ENCODE measurements at places on chromosomes 7 and 10.

GRCh38 chr7:11988186-11988585, 156.2 kb upstream of the THSD7A start:
- DNase-seq, result no peak

- no peak for DNase-seq
Observed at GRCh38 chr10:106440355-106440754, 724.2 kb downstream of the SORCS1 start.

DNA sequence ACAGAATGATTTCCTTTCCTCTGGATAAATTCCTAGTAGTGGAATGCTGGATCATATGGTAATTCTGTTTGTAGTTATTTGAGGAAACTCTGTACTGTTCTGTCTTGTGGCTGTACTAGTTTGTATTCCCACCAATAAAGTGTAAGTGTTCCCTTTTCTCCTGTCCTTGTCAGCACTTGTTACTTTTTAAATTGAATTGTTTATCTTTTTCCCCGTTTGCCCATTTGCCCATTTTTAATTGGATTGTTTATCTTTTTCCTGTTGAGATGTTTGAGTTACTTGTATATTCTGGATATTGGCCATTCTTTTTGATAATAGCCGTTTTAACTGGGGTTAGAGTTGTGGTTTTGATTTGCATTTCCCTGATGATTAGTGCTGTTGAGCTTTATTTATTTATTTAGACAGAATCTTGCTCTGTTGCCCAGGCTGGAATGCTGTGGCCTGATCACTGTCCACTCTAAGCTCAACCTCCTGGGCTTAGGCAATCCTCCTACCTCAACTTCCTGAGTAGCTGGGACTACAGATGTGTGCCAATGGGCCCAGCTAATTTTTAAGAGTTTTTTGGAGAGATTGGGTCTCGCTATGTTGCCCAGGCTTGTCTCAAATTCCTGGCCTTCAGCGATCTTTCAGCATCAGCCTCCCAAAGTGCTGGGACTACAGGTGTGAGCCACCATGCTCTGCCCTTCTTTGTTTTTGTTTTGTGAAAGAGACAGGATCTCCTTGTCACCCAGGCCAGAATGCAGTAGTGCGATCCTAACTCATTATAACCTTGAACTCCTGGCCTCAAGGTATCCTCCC, 23.0 kb downstream of the BMPR1A start:
- no peak for DNase-seq

GRCh38 chr7:135320268-135320667, 86.6 kb downstream of the STRA8 start:
- DNase-seq, result no peak

DNA sequence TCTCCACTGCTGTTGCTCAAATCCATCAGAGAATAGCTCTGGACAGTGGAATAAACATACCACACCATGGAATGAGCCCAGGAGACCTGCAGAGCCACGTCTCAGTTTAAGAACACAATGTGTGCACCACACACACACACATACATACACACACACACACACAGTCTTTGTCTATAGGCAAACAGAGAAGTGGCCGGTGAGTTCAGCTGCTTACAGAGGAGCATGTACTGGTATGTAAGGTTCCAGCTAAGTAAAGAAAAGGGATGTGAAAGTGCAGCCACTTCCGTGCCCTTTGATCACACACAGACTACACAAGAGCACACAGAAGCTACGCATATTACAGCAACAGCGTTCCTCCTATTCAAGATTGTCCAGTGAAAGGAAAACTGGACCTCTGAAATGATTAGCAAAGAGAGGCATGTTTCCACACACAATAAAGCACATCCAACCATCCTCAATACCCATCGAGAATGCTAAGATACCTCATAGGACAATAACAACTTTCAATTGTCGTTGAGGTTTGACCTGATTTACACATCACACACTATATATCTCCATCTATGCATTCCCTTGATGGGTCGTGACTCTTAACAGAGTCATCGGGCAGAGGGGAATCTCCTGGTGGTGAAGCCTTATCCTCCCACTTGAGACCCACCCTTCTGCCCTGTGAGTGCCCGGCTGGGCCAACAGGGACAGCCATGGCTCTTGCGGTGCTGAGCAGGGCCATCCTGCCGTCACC, 23.6 kb downstream of the SLC35B4 start:
- no peak for DNase-seq

- no peak for DNase-seq
Observed at GRCh38 chr7:50409856-50410745, 40.0 kb downstream of the FIGNL1 start.

DNA sequence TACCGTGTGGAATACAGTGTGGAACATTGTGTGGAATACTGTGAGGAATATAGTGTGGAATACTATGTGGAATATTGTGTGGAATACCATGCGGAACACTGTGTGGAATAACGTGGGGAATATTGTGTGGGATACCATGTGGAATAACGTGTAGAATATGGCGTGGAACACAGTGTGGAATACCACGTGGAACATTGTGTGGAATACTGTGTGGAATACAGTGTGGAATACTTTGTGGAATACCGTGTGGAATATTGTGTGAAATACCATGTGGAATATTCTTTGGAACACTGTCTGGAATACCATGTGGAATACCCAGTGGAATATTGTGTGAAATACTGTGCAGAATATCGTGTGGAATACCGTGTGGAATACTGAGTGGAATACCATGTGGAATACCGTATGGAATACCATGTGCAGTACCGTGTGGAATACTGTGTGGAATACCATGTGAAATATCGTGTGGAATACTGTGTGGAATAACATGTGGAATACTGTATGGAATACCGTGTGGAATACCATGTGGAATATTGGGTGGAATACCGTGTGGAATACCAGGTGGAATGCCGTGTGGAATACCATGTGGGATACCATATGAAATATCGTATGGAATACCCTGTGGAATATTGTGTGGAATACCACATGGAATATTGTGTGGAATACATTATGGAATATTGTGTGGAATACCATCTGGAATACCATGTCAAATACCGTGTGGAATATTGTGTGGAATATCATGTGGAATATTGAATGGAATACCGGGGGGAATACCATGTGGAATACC, 133.1 kb upstream of the CHST15 start:
- no peak for DNase-seq

DNA sequence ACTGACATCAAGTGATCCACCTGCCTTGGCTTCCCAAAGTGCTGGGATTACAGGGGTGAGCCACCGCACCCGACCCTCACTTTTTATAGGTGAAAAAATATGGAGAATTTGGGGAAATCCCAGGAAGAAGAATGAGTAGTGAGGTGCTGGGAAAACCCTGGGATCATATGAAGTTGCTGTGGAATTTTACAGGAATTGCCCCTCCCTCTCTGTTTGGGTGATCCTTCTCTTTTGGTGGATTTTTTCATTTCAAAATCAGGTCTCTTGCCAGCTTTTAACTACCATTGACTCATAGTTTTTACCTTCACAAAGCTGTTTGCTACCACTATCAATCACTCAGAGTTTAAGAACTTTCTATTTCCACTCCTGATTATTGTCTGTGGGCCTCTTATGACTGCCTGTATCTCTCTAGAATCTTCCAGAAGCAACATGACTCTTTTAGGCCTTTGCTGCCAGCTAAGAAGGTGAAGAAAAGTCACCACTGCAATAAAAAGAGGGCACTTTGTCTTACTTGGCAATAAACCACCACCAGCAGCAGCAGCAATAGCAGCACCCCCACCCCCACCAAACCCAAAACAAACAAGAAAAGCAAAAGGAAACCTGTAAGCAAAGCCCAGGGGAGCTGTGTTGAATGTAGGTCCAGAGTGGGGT, 4.0 kb upstream of the GIMAP8 start:
- no peak for DNase-seq

DNA sequence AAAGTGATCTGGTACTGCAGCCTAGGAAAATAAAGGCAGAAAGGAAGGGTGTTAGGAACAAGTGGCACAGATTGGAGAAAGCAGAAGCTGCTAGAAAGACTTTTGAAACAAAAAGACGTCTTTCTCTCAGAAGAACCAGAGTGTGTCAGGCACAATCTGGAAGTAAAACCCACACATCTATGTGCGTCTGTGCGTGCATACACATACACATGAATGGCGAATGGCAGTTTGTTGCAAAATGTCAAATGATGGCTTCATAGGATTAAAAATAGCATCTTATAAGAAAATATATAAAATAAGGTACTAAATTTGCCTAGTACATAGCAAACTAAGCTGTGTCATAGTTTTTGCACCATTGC, 246.3 kb downstream of the CDK14 start:
- DNase-seq, result no peak

DNA sequence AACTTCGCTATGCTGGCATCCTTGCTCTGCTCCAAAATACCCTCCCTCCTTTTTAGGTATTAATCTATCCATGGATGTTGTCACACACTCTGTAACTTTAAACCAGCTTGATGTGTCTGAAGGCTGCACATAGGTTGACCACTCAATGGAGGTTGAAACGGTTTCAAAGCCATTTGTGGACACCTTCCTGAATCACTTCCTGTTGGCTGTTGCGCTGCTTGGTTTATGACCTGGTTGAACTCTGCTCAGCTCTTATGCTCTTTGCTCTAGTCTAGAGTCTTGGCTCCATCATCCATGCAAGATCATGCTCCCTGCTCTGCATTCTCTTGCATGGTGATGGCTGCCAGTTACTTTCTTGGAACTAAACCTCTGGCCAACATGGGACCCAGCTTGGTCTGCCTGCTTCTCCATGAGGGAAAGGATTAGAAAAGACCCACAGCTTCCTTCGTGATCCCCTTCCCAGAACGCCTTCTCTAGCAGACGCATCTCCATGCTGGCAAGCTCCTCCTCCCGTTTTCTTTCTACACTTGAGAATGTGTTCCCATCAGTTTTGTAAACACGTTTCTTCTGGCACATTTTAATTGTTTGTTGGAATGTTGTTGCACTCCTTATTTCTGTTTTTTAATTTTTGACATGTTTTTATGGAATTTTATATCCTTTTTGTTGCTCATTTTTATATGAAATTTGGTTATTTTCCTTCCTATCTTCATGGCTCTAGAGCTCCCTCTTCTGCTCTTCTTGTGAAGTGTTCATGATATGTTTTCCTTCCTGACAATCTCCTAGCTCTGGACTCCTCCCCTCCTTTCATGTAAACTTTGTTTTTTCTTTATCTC, 149.8 kb downstream of the XPNPEP1 start:
- no peak for DNase-seq

DNA sequence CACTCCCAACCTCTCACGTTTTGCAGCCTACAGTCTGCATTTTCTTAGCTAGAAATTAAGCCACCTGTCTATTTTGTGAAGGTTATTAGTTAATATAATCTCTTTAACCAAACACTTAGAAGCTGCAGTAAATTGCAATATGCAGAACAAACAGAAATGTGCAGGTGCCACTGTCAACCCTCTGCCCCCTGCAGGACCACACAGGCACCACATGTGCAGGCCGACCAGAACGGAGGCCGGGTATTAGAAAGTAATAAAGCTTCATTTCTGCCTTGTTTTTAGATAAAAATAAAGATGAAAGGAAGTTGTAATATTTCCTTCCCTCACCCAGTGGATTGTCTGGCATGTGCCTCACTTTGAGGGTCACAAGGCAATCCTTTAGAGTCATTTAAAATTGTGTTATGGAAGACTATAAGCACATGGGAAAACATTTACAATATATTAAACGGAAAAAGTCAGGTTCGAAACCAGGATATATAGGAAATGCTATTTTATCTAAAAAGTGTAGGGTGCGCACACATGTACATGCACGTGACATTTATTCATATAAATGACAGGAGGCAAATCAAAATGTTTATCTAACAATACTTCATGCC, 158.2 kb downstream of the ARHGAP12 start:
- DNase-seq, result peak; percentile 69

- no peak for DNase-seq
Observed at GRCh38 chr7:52540041-52540440, 495.4 kb upstream of the POM121L12 start.

DNA sequence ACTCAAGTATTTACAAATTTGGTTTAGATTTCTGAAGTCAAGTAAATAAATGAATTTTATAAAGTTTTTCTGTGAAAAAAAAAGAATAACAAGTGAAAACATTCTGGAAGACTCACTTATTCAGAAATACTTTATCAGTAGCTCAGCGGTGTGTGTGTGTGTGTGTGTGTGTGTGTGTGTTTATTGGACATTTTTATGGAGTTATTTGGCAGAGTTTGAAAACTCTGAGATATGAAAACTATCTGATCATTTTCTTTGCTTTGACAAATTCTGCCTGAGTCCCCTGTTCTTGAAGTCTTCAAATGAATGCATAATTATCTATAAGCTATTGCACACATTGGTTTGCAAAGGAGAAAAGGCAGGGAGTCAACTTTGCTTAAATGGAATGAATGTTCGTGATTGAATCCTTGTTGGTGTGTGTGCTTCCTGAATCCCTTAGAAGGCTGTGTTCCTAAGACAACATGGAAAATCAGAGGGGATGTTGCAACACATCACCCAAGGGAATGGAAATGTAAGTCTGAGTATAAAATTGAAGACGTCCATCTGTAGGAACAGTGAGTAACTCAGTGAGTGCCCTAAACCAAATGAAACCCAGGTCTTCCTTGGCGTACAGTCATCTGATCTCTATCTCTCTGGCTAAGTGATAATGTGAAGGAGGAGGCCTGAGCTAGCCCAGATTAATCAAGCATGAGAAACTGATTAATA, 160.9 kb downstream of the REEP3 start:
- DNase-seq, result no peak

DNA sequence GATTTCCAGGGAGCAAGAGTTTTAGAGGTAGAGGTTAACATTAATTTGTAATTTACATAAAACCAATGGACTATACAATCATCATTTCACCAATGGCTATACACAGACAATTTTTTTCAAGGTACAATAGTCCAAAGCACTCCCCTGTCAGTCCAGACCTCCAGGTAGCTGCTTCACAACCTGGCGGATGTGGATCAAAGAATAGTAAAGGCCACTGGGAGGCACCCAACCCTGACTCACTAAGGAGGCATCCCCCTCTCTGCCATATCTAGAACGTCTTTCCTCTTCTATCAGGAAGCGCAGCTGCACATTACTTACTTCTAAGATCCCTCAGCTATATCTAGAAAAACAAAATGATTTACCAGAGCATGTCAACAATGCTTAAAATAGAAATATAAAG, 217.7 kb upstream of the AOAH start:
- no peak for DNase-seq

DNA sequence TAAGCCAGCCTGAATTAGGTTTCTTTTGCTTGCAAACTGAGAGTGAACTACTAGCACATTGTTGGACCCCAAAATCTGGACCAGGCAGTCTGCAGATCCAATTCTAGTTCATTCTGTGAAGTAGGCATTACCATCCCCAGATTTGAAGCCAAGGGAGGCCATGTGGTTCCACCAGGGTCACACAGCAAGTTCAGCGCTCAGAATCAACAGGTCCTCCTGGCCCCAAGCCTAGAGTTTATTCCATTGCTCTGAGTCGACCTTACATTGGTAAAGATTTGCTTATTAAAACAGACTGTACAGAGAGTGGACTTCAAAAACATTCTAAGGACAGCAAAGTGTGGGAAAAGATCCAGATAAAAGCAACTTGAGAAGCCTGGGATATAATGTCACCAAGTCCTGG, 50.9 kb downstream of the AFAP1L2 start:
- DNase-seq, result no peak

DNA sequence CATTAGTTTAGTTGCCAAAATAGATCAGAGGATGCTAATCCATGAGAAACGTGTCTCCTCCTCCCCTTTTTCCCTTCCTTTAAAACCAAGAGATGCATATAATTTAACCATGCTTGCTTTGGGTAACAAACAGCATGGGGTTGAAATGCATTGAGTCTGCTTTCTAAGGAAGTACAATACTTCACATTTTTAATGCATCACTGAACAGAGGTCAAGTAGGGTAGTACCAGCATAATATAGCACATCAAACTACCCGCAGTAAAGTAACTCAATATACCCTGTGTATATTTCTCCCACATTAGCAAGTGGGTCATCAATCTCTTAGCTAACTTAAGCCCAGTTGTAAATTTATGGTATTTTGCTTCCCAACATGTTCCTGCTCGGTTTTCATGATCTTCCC, 239.3 kb upstream of the SEMA3C start:
- no peak for DNase-seq

Data from stimulated activated CD8-positive, alpha-beta memory T cell treated with anti-CD3 and anti-CD28 coated beads, Interleukin-4, amount 100 ng/mL, for 48 hours (primary cell).